Osteoblast (primary cell): ENCODE measurements at places on chromosomes 2 and 18. TPM values are rescaled to one million over a fixed set of nuclear protein-coding genes. Genes with fewer than 3 reads are reported as not detected.

DNA sequence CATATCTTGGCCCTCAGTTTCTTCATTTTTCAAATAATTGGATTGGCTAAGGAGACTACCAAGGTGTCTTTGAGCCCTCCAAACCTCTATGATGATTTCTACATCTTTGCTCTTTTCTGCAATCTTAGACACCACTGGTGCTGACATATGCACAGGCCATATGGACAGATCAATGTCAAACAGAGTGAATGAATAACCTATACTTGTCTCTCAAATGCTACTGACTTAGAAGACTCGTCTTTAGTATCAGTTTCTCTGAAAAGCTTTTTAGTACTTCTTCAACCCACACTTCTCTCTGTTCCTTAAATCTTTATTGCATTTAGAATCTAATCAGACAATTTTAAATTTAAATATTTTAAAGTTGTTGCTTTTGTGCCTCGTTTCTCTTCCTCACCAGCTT lies 258.2 kb downstream of the LTBP1 start:
- no peak for DNase-seq

DNA sequence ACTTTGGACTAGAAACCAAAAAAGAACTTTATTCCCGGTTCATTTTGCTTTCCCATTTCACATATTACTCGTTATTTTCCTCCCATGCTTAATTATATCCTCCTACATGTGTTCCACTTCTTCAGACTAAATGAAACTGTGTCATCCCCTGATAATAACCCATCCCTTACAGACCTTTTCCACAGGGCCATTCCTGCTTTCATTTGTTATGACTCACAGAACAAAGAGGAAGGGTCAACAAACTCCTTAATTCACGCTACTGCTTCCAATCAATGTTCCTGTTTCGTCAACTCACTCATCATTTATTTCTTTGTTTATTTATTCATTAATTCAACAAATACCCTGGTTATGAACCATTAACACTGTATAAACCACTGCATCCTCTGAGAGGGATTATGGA lies 104.5 kb downstream of the ZEB2 start:
- no peak for DNase-seq

- DNase-seq, result no peak
These were observed 185.5 kb downstream of the NOL4 start for GRCh38 chr18:34039201-34039600.

- DNase-seq, result no peak
These were observed 45.2 kb downstream of the FAM117B start for GRCh38 chr2:202679980-202680379.

GRCh38 chr18:55073834-55074233 lies 114.6 kb upstream of the CCDC68 start:
- no peak for DNase-seq

DNA sequence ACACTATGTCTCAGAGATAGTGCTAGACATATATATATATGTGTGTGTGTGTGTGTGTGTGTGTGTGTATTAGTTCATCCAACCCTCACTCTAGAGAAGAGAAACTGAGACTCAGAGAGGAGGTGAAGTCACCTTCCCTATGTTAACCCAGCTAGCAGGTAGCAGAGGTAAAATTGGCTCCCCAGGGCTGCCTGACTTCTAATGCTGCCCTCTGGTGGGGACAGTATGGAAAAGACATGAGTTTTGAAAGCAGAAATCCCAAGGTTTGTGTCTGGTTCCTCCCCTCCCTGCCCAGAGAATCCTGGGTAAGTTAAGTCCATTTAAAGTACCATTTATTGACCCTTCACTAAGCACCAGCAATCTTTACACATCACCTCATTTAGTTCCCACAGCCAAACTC lies 137.7 kb downstream of the THNSL2 start:
- DNase-seq, result no peak

LHCGR gene
- not detected in 2 replicates for total RNA-seq

IL36A gene
- not detected in 2 replicates for total RNA-seq

DNA sequence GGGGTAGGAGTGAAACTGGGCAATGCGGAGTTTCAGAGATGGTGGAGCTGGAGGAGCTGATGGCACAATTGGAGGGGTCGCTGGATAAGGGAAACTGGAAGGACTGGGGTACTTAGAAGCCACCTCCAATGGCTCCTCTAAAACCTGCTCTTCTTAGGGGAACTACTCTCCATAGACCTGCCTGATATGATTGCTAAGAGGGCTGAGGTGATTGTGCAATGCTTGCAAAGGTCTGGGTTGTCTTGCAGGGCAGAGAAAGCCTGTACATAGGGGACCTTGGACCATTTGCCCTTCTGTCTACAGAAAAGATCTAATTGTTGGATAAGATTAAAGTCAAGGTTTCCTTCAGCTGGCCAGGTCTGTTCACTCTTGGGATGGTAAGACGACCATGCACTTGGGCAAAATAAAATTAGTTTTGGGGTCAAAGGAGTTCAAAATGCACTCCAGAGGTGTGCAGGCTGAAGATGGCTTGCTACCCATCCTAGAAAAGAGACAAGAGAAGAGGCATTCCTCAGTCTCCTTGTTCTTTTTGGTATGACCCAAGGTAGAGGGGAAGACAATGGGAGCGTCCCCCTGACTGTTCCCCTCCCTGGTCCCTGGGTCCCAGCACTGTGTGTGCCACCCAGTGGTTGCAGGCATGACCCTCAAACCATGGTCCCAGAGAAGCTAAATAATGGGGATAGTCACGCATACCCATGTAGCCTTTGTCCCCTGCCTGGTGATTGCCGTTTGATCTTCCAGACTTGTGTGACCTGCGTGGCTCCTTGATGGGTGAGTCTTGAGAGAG lies 41.1 kb downstream of the STK17B start:
- no peak for DNase-seq

DNA sequence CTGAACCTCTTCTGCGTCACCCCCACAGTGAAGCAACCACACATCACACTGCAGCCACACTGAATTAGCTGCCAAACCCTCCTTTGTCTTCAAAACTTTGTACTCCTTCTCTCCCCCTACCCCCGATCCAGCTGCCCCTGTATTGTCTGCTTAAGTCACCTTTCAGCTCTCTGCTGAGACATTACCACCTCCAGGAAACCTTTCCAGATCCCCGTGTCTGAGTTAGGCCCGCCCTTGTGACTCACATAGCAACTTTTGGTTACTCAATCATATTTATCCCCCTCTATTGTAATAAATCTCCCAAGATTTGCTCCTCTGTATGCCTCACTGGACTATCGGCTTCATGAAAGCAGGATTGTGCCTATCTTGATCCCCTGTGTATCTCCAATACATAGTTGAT lies 82.8 kb upstream of the CDCA7 start:
- no peak for DNase-seq

DNA sequence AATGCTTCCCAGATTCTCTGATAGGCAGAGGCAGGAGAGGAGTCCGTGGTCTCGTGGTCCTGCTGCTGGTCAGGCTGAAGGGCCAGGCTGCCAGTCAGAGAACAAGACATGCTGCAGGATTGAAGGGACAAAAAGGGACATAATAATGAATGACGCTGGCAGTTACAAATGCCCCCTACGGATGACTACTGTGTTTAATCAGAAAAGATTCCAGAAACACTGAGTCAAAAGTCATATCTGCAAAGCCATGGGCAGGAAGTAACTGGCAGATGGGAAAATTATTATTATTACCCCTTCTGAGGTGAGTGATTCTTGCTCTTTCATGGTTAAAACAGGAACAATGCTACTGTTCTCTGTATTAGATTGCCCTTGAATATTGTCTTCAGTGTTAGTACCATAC lies 19.0 kb downstream of the LCT start:
- DNase-seq, result no peak

GRCh38 chr2:110843496-110843895 lies 111.1 kb downstream of the ACOXL start:
- no peak for DNase-seq

DNA sequence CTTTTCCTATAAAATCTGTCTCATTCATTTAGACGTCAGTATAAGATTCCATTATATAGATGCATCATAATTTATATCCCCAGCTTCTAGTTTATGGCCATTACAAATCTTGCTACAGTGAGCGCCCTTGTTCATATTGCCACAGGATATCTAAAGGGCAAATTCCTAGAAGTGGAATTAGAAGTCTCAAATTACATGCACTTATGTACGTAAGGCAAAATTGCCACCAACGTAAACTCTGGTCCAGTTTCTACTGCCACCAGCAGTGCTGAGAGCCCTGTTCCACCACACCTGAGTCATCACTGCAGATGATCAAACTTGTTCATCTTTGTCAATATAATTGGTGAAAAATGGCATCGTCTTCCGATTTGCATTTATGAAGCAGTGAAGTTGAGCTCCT lies 90.9 kb upstream of the ID2 start:
- no peak for DNase-seq

ALPG gene
- not detected in 2 replicates for total RNA-seq

DDX1 gene
- 76.0 and 86.3 TPM in 2 replicates for total RNA-seq

ARHGAP25 gene
- under 0.01 and 0.29 TPM in 2 replicates for total RNA-seq

DNA sequence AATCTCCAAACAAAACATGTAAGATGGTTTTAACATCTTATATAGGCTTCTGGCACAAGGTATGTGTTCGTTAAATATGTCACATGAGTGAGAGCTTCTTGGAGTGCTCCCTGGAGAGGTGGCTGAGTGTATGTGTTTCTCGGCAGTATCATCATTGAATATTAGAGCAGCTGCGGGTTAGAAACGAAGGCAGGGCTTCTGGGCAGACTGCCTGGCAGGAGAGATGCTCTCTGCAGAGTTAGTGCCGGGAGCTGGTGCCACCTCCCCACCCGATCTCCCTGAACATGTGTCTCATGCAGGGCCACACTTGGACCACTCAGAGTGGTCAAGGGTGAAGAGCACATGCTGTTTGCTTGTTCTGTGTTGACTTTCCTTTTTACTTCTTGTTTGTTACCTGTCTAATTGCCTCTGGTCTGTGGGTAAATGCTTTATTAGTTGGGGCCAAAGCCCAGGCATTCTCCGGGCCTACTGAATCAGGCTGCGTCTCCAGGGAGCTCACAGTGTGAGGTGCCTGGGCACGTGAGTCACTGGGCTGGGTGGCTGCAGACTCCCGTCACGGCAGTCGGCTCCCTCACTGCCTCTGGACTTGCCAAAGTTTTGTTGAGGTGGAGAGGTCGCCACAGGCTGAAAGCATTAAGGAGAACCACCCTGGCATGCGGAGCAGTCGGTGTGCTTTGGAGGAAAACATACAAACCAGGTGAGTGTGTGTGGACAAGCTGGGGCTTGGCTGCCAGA lies 246.6 kb downstream of the FHOD3 start:
- peak; percentile 79 for DNase-seq

GRCh38 chr2:41736105-41736567 lies 311.7 kb upstream of the PKDCC start:
- DNase-seq, result peak; percentile 84

DNA sequence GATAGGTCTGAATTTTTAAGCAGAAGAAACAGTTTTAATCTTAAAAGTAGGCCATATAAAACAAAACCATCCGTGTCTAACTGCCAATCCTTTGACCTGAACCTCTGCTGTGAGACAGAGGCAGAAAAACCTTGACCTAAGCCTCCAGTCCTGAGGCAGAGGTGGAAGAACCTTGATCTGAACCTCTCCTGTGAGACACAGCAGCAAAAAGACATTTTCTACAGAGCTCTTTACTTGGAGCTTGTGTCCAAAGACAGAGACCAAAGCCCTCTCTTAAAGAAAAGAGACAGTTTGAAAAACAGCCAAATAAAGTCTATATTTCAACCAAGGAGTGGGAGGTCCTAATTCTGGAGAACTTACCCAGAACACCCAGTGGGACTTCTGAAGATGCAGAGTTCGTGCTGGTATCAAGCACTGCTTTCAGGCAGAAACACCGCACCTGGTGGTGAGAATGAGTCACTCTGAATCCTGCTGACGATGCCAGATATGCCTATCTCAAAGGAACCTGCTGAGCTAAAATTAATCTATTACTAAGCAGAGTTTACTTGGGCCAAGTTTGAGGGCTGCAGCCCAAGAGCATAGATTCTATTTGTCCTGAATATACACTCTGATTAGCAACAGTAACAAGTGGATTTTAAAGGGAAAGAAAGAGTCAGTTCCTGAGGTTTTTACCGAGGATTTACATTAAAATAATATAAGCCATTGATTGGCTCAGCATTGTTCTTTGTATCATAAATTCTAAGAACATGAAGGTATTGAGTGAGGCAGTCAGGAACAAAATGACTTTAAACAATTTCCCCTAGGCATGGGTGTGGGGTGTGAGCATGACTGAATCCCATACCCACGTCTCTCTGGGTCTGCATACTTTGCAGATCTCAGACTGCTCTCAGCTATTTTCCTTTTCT lies 806.4 kb downstream of the TRIB2 start:
- DNase-seq, result no peak

DNER gene
- total RNA-seq, result 0.36 and 1.2 TPM in 2 replicates

DNA sequence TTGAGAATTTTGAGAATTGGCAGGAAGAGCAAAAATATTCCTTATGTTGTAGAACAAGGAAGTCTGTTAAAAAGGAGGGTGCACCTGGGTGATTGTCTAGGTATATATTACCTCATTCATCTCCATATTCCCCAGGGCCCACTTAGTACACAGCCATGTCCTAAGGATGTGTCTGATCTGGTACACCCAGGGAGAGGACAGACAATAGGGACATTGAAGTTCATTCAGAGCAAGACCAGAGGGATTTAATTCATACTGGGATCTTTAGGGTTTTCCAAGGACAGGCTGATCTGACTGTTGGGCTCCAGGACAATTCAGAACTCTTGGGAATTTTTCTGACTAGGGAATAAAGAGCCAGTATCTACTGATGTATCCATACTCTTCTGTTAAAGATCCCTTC lies 112.1 kb downstream of the PHLPP1 start:
- DNase-seq, result no peak

GATA6 gene
- total RNA-seq, result 10.9 and 16.6 TPM in 2 replicates

DNA sequence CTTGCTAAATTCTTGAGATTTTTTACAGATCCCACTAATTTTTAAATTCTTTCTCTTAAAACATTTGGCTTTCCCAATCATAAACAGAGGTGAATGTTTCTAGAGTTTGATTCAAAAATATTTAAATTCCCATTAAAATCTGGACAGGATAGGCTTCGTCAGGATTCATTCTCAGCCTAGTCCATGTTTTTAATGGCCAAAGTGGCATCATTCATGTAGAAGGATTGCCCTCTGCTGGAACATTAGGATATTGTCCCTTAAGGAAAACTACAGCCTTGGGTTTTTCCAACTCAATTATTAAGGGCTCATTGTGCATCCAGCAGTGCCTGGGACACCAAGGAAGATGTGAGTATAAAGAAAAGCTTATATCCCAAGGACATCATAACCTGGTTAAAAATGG lies 71.7 kb downstream of the TPGS2 start:
- peak; percentile 94 for DNase-seq

DNA sequence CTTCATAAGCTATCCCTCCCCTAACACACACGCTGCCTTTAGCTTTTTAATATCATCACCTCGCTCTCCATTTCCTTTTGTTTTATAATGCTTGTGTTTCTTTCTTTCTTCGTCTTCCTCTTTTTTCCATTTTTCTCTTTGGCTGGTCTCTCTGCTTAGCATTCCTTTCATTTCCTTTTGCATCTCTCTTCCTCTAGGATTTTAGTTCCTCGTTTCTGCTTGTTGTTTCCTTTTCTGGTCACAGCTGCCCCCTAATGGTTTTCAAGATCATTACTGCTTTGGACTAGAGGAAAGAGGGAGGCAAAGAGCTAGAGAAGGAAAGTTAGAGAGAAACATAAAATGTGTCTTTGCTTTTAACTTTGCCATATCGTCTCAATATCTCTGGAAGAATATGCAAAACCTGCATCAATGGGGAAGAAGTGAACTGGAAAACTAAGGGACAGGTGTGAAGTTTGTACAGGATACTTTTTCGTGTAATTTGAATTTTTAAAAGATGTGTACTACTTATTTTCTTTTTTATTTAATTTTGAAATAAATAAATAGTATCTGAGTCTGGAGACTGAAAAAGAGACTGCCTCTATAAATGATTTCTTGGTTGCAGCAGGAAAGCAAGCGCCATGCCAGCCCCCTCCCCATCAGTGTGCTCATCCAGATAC lies 6.3 kb upstream of the NRP2 start:
- peak; percentile 89 for DNase-seq

SLC30A3 gene
- under 0.01 and 0.88 TPM in 2 replicates for total RNA-seq
